Thyroid gland (tissue), 4 donors: ENCODE measurements at places on chromosomes 16 and 17.
A peak's percentile ranks its signal among the peaks of the same experiment; 100 is the strongest.

DNA sequence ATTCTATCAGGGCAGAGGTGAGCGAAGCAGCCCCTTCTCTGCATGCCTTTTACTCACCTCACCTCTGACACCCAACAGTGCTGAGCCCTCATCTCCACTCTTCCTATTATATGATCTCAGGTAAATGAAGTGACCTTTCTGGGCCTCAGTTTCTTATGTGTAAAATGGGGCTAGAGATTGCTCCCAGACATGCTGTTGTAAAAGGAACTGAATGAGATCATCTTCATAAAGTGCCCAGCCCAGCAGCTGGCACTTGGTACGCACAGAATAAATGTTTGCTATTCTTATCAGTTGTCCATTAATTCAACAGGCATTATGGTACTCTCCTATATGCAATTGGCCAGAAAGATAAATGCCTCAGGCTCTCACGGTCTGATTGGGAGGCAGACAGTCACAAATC, 4.5 kb upstream of the GALK1 start:
- DNase-seq = no peak

DNA sequence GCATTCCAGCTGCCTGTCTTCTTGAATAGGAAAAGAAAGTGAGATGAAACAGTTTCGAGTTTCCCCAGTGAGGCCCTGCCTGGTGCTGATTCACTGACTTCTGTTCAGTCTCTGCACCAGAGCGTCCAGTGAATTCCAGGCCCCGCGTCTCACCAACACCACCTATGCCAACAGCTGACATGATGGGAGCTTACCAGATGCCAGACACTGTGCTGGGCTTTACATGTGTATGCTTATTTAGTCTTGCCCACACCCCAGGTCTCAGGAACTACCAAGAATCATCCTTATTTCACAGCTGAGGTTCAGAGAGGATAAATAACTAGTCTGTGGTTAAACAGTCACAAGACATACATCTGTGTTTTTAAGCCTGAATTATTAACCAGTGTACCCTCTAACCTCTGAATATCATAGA, 29.1 kb upstream of the IRX6 start:
- DNase-seq = no peak

- no peak for DNase-seq
These were observed 6.8 kb downstream of the ZNF750 start for GRCh38 chr17:82832881-82833475.

- peak; percentile 17 for DNase-seq
These were observed 498 bp downstream of the SMYD4 start for GRCh38 chr17:1829216-1829591.

GRCh38 chr17:7445619-7445968, 733 bp downstream of the CHRNB1 start:
- peak; percentile 78 for DNase-seq

DNA sequence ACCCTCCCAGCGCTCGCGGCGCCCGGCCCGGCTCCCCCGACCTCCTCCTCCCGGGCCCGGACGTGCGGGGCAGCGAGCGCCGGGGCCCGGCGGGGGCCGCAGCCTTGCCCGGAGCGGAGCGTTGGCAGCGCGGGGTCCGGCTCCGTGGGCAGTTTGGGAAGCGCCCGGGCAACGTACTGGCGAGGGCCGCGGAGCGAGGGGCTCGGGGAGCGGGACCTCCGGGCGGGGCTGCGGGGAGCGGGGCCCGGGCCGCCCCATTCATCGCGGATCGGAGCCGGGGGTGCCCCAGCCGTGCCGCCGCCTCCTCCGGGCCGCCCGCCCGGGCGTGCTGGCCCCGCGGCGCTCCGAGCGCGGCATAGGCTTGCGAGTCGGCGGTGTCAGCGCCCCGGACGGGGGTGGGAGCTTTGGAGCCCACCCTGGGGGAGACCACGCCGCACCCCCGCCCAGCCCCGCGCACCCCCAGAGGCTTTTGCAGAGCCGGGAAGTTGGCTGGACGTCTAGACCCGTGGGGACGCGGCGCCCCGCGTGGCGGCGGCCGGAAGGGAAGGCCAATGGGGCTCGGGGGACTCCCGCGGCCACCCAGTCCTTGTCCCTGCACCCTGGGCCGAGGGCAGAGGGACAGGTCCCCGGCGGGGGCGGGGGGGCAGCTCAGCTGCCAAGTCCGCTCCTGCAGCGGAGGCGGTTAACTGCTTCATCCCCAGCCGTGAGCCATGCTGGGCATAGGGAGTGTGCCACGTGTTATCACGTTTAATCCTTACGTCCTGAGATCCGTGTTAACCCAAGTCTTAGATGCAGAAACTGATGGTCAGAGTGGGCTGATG, 852 bp downstream of the ZNF469 start:
- no peak for DNase-seq

GRCh38 chr16:31107465-31107867, 720 bp upstream of the BCKDK start:
- DNase-seq = no peak

DNA sequence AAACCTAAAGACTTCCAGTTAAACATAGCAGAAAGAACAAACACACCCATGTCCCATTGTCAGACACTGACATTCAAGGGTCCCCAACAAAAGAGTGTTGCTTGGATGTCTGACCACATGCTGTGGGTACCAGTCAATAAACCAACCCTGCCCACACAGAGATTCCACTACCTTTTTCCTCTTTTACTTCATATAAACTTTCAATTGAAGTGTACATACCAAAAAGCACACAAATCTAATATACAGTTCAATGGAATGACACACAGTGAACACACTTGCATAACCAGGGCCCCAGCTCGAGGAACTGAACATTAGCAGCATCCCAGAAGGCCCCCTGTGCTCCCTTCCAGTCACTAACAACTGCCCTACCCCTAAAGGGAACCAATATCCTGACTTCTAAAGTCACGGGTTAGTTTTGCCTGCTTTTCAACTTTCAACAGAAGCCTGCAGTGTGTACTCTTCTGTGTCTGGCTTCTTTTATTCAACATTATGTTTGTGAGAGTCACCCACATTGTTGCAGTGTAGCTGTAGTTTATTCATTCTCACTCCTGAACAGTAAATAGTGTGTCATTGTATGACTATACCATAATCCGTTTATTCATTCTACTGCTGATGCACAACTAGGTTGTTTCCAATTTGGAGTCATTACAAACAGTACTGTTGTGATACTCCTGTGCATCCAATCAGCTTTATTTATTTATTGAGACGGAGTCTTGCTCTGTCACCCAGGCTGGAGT, 18.0 kb downstream of the CFDP1 start:
- no peak for DNase-seq

GRCh38 chr17:80880648-80880985, 111.0 kb upstream of the CHMP6 start:
- DNase-seq = no peak

DNA sequence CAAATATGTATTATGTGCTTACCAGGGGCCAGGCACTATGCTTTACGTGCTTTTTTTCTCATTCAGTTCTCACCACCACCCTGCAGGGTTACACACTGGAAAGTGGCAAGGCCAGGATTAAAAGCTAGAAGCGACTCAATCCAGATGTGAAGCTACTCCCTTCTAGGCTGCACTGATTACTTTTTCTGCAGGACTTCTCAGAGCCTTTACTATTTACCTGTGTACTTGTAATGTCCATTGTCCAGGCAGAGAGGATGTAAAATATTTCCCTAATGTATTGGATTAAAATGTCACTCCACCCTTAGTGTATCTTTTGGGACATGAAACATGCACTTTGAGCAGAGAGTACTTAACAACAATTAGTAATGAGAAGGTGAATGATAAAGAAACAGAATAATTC, 287.5 kb upstream of the EEF2KMT start:
- no peak for DNase-seq

- no peak for DNase-seq
These were observed 47.6 kb downstream of the HS3ST2 start for GRCh38 chr16:22861580-22861979.

- no peak for DNase-seq
These were observed 223.7 kb upstream of the AXIN2 start for GRCh38 chr17:65785109-65785508.

DNA sequence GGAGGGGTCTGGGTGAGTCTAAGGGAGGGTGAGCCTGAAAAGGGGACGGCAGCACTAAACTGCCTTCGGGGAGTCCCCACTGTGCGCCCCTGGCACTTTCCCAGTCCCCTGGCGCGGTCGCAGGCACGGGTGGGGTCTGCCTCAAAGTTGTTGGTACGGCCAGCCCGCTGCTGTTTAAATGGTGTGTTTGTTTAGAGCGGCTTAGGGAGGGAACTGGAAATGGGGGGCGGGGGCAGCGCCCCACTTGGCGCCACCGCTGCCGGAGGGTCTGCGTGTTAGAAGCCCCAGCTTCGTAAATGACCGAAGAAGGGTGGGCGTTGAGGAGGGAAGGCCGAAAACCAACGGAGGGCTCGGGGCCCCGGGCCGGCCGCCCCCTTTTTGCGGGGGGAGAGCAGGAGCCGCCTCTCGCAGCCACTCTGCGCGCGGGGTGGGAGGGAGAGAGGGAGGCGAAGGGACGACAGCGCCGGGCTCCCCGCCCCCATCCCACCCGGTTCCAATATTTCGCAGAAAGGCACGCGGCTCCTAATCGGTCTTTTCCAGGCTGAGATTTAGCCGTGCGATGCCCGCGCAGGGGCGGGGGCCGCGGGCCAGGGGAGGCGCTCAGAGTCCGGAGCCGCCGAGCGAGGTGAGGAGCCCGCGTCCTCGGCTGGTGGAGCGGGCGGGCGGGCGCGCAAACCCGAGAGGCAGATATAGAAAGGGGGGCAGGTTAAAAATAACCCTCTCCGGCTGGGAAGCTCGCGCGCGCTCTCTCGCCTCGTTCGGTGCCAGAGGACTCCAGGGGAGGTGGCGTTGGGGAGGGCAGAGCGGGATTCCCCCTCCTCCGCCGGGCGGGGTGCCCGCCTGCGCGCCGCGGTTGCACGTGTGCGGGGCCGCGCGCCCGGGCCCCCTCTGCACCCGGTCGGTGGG, 54.9 kb downstream of the SREBF1 start:
- peak; percentile 93 for DNase-seq

DNA sequence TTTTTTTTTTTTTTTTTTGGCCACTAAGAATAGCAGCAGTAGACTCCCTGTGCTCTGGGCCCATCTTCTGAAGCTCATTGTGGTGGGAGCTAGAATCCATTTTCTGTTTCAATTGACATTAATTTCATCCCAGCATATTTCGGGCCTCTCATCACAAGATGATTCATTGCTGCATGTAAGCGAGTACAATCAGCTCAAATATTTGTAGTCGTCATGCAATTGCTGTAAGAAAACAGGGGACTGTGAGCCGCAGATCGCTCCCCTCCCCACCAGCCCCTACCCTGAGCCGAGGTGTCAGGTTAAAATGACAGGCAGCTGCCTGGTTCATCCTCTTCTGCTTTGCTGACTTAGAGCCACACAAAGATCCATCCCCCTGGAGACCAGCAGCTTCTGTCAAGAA, 358.8 kb upstream of the CDH5 start:
- DNase-seq = no peak

GRCh38 chr16:30731411-30731810, 16.8 kb upstream of the PHKG2 start:
- DNase-seq = no peak

DNA sequence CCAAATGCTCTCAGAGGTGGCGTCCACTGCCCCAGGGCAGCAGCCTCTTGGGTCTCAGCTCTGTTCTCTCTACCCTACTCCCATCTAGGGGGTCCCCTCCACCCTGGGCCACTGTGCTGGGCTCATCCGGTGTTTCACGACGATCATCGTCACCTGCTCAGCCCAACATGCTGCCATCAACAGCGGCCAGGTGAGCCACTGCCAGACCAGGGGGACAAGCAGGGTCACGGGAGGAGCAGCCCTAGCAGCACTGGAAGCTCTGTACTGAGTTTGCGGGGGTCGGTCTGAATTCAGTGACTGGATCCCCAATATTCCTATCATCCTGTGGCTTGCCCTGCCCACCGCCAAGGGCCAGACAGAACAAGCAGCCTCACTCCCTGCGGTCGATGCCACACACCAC, 16.0 kb downstream of the ALOX12B start:
- DNase-seq = no peak

DNA sequence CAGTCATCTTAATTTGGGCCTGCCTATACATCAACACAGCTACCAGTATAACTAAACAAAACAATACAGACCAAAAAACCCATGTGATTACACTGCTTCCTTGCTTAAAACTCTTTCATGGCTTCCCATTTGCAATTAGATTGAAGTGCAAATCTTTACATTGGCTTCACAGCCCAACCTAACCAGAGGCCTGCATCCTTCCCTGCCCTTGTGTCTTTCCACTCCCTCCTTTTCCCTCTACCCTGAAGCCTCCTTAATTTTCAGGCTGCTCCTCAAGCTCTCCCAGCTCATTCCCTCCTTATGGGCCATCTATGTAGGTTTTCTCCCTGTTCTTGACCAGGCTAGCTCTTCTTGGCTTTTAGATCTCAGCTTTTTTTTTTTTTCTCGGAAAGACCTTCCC, 147.8 kb downstream of the TOX3 start:
- no peak for DNase-seq
